Transverse colon (tissue), 4 donors: ENCODE measurements at places on chromosomes 7 and 10. TPM values are rescaled to one million over a fixed set of nuclear protein-coding genes. Genes with fewer than 3 reads are reported as not detected.

The CPVL gene
- 2.6 TPM for total RNA-seq

DNA sequence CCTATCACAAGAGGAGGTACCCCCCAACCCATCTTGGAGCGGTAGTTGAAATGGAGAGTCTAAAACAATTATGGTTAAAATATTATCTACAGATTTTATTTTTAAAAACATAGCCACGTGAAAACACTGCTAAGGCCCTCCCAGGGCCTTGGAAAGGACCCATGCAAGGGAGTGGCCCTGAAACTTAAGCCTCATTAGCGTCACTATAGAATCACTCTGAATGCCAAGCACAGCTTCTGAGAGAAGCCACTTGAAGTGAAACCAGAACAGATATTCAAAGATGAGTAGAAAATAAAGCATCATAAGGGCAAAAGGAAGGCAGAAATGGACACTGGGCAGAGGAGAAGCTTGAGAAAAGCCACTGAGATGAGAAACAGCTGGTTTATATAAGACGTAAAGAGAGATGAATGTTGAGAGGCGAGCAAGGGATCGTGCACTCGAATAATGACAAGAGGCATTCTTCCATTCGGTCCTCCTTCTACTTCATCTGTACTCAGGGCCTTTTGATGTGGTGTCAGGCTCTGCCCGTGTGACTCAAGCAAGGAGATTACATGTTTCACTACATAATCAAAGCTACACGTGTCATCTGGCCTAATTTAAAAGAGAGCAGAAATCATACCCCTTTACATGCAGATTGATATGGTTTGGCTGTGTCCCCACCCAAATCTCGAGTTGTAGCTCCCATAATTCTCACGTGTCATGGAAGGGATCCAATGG lies 33.4 kb upstream of the SLC39A12 start:
- no peak for DNase-seq

- DNase-seq, result peak; percentile 44
Measured at GRCh38 chr7:78018641-78019446, 220.3 kb downstream of the PHTF2 start.

- DNase-seq, result no peak
Measured at GRCh38 chr7:112437072-112437471, 13.2 kb upstream of the IFRD1 start.

The SLC26A3 gene
- total RNA-seq, result 4,526 TPM

- no peak for DNase-seq
Measured at GRCh38 chr7:71208881-71209280, 76.9 kb downstream of the GALNT17 start.
